ENCODE measurements at places on chromosomes 6 and 20. TPM values are rescaled to one million over a fixed set of nuclear protein-coding genes. Genes with fewer than 3 reads are reported as not detected.

The UBE3D gene
- total RNA-seq = 6.3 TPM

The ID4 gene
- total RNA-seq = 32.5 TPM

The TMEM217 gene
- total RNA-seq = 4.2 TPM

The SYTL3 gene
- 1.7 TPM for total RNA-seq

The BPIFB1 gene
- not detected for total RNA-seq

The PRICKLE4 gene
- total RNA-seq = 1.5 TPM

The TULP4 gene
- total RNA-seq = 81.8 TPM

The INSM1 gene
- not detected for total RNA-seq

The PCMTD2 gene
- 42.7 TPM for total RNA-seq

The ZBP1 gene
- total RNA-seq = not detected

The IL20RA gene
- not detected for total RNA-seq

The MRPS26 gene
- total RNA-seq = 25.3 TPM

Measured in mammary epithelial cell (primary cell).